Muscle of arm (tissue), 14 donors: ENCODE measurements at places on chromosomes 3 and 15. TPM values are rescaled to one million over a fixed set of nuclear protein-coding genes. Genes with fewer than 3 reads are reported as not detected.

Gene GOLGA6A
- polyA plus RNA-seq: 0.68 TPM

Gene SYNPR
- not detected for polyA plus RNA-seq

DNA sequence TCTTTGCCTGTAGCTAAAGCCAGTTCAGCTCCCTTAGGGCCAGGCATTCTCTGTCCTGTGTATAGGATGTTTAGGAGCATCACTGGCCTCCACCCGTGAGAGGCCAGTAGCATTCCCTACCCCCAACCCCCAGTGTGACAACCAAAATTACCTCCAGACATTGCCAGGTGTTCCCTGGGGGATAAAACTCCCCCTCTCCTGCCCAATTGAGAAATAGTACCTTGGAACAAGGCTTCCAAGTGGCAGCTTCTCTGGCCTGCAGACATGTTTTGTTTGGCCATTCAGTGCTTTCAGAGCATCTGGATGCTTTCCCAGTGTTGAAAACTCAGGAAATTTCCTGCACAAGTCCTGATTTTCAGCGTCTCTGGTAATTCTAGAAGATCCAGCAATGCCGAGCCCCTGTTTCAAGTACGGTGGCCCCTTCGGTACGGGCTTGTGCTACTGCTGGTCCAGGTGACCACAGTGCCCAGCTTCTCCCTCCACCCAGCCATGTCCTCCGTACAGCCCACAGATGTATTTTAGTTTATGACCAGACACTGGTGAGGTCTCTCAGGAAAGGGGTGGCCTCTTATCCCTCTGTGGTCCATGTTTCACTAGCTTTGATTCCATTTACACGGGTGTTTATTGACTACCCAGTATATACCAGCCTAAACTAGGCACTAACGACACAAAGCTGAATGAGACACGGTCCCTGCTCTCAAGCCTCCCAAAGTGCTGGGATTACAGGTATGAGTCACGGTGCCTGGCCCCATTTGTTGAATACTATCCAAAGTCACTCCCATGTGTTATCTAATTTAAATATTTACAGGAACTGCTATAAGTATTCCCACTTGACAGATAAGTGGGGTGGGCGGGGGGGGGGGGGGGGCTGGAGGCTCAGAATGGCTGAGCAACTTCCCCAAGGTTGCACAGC, 125.4 kb upstream of the RAD18 start:
- DNase-seq: peak; percentile 56

DNA sequence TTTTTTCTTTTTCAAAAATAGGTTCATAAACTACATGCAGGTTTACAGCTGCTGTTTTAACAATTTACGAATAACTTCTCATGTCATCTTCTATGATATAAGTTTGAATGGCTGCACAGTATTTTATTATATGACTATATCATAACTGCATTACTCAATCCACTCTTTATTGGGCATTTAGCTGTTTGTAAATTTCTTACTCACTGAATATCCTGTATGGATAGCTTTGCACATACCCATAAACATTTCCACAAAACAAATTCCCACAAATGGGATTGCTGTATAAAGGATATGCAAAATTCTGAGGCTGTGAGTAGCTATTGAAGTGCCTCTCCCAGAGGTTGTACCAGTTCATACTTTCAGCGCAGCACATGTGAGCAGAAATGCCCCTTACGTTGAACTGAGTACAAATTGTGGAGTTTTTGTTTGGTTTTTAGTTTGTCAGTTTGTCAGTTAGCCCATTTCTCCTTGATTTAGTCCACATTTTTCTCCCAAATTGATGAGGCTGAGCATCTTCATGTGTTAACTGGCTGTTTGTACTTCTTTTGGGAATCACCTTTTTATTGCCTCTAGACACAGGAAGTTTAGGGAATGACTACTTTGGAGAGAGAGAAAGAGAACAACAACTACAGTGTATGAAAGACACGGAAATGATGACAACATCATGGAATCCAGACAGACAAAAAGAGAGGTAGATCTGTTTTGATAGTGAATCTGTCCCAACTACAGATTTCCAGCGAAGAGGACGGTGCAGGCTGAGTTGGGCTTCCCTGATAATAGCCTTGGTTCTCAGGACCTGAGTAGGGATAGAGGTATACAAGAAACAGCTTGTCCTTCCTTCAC, 24.8 kb downstream of the TTC23 start:
- DNase-seq: no peak
